Adrenal gland (tissue), 19 donors: ENCODE measurements at places on chromosomes 4 and X. TPM values are rescaled to one million over a fixed set of nuclear protein-coding genes. Genes with fewer than 3 reads are reported as not detected.

The PDLIM5 gene
- 92.5 TPM for total RNA-seq

- DNase-seq = no peak
- no peaks in the 10 kb centered on the region for H3K36me3 ChIP-seq
- no peak within 1 kb of the TSS for H3K27ac ChIP-seq
- H3K4me3 ChIP-seq = no peak within 1 kb of the TSS
- H3K27me3 ChIP-seq = peaks cover 38% of the 10 kb centered on the region
- no peaks in the 10 kb centered on the region for H3K4me1 ChIP-seq
These were observed at the start of gene NWD2 for GRCh38 chr4:37244583-37245390. Gene NWD2 (plus strand): TSS chr4:37244743. CDS start chr4:37245068, 325 bp downstream.

DNA sequence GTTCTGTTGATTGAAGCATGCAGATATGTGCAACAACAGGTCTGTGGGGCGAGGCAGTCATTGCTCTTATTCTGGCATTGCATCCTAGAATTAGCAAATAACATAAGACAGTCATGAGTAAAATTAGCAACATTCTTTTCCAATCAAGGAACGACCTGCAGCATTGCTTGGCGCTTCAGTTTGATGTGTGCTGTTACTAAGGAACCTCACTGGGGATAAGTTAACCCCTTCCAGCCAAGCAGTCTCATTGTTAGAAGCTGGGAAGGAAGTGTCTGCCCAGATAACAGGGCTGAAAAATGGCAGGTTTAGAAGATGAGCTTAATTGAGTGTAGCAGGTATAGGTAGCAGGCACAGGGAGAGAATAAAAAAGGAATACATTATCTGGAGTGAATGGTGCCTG, 55.4 kb downstream of the RBM46 start:
- no peaks in the 10 kb centered on the region for H3K27me3 ChIP-seq
- no peaks in the 10 kb centered on the region for H3K36me3 ChIP-seq
- no peak overlapping the region for H3K27ac ChIP-seq
- DNase-seq = no peak
- H3K4me1 ChIP-seq = no peaks in the 10 kb centered on the region

DNA sequence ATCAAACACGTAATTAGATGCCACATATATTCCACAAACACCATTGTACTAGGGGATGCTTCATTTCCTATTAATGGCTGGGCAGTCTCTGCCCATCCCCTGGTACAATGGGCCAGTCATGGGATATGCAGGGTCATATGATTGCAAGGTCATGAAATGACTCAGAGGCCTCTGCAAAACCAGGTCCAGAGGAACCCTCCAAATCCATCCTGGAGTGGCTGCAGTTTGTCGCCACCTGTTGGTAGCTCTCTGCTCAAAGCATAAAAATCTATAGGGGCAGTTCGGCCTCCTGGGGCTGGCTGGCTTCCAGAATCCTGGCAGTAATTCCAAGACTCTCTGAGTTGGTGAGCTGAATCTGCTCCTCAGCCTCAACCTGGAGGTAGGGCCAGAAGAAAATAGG, 22.9 kb upstream of the PUDP start:
- H3K4me1 ChIP-seq = no peaks in the 10 kb centered on the region
- H3K27ac ChIP-seq = no peak overlapping the region
- no peak overlapping the region for H3K4me3 ChIP-seq
